Foreskin fibroblast (primary cell): ENCODE measurements at places on chromosomes 6 and 20.
A peak's percentile ranks its signal among the peaks of the same experiment; 100 is the strongest.

DNA sequence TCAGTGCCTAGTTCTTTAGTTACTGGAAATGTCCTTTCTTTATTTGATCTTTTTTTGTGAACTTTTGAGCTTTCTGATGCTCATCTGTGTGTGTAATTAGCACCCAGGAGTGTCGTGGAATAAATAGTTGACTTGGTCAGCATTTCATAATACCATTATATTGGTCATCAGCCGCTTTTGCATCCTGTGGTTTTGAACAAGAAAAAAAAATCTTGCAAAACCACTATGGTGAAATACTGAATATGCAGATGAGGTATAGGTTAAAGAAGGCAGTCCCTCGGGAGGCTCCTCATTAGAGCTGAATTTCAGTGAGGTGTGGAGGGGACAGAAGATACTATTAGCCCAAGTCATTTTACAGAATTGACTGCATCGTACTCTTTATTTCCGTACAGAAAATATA, 90.1 kb downstream of the FOXO3 start:
- DNase-seq = peak; percentile 39

GRCh38 chr6:162833776-162834175, 106.0 kb downstream of the PACRG start:
- DNase-seq = no peak

DNA sequence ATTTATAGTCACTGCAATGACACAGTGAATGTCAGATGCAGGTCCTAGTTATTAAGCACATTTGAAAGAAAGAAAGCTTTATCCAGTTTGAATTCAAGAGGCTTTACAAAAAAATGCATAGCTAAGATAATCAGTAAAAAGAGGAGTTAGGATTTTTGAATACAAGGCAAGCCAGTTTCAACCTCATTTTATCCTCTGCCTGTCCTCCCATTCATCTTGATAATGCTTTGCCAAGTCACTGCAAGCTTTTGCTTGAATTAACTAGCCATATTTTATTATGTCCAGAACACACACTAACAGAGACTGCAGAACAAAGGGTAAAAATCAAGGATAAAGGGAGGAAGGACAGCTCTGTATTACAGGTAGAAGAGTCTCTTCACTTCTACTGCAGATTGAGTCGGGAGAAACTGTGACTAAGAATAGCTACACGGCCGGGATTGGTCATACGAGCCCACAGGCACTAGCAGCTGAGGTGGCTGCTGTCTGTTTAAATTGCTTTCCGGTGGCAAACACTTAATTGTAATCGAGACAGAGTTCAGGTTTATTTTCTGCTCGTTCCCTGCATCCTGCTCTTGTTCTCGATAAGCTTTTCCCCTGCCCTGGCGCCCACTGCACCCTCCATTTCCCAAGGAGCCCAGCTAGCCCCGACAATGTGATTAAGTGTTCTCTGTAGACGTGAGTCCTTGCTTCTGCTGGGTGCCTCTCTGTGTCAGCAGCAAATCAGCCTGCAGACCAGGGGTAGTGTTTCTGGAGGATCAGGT, 30.5 kb upstream of the AKAP12 start:
- peak; percentile 15 for DNase-seq

DNA sequence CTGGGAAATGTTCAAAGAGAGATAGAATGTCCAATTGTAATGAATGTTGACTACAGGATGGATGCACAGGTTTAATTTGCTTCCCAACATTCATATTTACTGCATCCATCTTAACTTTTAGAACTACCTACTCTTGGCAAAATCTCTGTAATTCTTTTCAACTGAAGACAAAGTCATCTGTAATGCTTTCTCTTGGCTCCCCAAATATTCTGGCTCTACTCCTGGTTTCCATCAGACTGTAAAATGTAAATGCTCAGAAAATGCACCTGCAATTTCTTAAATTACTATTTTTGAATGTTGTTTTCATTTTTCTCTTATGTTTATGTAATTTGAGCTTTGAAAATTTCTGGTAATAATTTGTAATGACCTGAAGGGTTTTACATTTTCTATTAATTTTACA, 480.8 kb upstream of the IMPG1 start:
- no peak for DNase-seq

GRCh38 chr6:98775205-98775604, 59.2 kb upstream of the POU3F2 start:
- DNase-seq = no peak

GRCh38 chr6:141153563-141153962, 979.2 kb upstream of the GJE1 start:
- no peak for DNase-seq
